ENCODE measurements at places on chromosomes 5 and 9.

DNA sequence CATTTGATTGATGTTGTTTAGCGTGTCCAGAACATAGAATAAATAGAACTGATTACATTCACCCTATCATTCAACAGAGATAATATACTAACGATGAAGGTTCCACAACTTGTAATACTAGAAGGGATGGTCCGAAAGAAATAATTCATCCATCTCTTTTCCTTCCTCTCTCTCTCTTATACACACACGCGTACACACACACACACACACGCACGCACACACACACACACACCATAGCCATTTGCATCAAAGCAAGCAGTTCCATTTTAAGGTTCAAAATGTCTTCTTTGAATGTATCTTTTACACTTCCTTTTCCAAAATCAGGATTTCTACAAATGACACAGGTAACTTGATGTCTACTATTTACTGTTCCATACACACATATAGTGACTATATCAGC, 887 bp downstream of the GDA start:
- DNase-seq, result no peak

DNA sequence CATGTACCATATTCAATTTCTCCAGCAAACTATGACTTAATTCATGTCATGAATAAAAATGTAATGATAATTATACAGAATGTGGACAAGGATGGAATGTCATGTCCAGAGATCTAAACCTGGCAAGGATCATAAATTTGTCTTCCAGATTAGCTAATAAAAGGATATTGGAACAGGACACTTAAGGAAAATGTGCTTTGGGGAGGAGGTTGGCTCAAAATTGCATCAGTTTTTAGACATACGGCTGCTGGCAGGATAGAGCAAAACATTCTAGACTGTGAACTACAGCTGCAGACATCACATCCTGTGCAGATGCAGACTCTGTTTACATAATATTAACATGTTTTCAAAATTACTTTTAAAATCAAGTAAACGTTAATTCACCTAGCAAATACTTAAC, 248.4 kb downstream of the TLR4 start:
- no peak for DNase-seq

- DNase-seq, result no peak
Observed at GRCh38 chr5:54644226-54644625, 126.7 kb downstream of the SNX18 start.

GRCh38 chr5:135833961-135834638, 363 bp upstream of the SLC25A48 start:
- DNase-seq, result no peak

DNA sequence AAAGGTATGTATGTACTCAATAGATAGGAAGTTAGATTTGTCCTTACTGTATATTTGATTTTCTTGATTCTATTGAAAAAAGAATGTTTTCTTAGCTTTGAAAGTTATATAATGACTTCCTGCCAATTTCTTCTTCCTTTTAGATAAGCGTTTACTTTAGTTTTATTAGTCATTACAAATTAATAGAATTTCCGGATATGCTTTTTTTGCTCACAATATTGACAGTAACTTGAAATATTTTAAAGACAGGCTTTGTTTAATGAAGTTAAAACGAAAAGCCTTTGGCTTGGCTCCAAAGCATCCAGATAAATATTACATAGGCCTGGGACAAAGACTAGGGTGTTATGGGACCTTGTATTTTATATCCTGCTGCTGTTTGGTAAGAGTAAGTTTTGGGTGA, 49.5 kb downstream of the CWC27 start:
- no peak for DNase-seq

GRCh38 chr5:43154469-43154868, 33.8 kb downstream of the ZNF131 start:
- DNase-seq, result no peak

DNA sequence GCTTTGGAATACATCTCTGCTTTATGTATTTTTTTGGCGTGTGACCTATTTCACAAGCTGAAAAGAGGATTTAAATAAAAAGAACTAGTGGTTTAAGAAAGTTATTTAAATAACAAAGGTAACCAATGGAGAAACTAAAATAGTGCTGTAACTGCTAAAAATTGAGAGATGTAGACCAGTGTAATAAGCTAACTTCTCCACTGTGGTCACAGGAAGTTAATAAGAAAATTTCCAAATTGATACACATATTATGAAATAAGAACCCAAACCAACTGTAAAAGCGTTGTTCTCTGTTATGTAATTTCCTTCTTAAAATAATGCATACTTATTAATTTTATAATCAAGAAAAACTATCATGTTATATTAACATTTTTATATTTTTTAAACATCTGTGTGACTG, 29.1 kb upstream of the ZFAND5 start:
- no peak for DNase-seq

DNA sequence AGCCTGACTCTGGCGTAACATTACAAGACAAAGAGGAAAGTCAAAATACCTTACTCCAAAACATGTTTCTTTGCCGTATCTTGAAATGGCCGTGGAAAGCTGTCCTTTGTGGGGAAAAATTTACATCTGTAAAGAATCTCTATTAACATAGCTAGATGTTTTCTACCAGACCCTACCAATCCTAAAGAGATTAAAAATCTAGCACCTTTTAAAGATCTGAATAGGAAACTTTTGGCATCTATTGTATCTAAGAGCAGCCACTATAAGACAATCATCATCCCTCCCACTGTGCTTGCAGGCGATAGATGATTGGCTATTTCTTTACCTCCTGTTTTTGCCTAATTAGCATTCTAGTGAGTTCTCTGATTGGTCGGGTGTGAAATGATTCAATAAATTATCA, 82.5 kb upstream of the SNCAIP start:
- no peak for DNase-seq
